ENCODE measurements at places on chromosomes 12 and 14. TPM values are rescaled to one million over a fixed set of nuclear protein-coding genes. Genes with fewer than 3 reads are reported as not detected.

- peak; percentile 16 for DNase-seq
These were observed 1.2 kb downstream of the PELI2 start for GRCh38 chr14:56119201-56119981.

DNA sequence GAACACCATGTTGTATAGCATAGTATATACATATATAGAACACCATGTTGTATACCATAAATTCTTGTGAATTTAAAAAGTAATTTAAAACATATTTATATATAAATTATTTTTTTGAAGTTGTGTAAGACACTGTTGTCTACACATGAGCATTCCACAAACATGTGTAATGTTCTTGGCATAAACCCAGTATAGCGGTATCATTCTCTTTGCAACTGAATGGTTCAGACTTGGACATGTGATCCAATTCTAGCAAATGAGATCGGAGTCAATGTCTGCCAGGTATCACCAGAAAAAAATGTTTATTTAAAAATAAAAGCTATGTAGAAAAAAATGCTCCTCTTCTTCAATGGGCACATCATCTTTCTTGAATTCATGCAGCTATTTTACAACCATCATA, 33.9 kb downstream of the CEP290 start:
- DNase-seq = no peak

DNA sequence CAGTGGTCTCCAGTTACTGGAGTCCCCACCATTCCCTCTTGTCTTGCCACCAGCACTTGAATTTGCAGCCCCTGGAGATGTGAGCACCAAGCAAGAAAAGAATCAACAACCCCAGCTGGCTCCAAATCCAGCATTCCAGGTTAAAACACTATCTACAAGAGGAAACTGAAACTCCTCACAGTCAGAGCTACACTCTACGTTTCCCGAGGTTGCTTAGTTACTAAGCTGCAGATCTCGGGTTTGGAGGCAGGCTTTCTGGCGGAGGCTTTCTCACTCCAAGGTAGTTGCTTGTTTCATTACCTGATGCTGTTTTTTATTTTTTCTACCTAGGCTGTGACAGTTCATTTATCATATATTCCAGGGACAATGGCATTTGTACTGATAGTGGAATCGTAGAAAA, 248.1 kb downstream of the GLT1D1 start:
- no peak for DNase-seq

- peak; percentile 74 for DNase-seq
These were observed 70.8 kb downstream of the NCOR2 start for GRCh38 chr12:124496584-124496983.

GRCh38 chr14:40362856-40363255, 930.6 kb upstream of the FBXO33 start:
- no peak for DNase-seq

DNA sequence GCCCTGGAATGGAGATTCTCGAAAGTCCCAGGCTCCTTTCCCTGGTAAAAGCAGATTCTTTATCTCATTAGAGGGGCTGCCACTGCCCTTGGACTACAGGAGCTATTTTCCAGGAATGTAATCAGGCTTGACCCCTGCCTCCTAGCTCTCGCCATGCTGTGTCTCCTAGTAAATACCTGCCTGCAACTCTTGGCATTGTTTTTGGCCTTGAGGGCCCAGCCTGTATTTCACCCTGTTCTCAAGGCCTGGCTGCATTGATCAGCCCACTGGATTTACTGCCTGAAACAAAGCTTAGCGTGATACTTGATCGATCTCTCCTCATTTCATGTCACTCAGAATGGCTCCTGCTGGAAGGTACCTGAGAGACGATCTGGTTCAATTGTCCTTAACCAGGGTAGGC, 273.7 kb downstream of the CACNA1C start:
- no peak for DNase-seq

DNA sequence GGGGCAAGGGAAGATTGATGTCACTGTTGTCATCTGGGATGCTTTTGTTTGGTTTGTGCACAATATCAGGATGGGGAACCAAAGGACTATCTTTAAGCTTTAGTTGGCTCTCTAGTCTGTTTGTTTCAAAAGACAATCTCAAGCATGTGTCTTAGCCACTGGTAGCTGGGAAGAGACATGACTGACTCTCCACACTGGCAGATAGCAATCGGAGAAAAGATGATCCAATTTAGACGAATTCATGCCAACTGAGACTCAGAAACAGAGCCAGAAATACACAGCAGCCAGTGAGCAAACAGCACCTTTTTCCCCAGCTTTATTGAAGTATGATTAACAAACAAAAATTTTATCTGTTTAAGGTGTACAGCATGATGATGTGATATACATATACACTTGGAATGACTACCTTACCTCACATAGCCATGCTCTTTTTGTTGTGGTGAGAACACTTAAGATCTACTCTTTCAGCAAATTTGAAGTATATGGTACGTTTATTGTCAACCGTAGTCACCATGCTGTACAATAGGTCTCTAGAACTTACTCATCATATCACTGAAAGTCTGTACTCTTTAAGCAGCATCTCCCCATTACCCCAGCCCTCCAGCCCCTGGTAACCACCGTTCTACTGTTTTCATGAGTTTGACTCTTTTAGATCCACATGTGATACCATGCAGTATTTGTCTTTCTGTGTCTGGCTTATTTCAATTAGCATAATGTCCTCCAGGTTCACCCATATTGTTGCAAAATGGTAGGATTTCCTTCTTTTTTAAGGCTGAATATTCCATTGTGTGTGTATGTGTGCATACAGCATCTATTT, 50.6 kb downstream of the DUSP16 start:
- DNase-seq = no peak

DNA sequence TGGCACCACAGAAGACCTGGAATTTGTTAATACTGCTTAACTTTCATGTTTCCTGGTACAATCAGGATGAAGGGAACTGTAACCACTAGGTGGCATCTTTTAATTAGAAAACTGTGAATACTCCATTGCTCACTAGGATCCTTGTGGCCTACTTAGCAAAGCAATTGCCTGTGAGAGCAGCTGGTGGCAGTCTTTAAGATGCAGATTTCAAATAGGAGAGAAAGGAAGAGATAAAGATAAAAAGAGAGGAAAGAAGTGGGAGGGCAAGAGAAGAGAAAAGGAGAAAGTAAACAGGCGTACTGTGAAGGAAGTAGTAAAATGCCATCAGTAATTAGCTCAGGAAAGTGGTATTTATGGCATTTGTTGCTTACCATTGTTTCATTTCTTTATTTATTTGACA, 114.5 kb downstream of the RAD51B start:
- DNase-seq = peak; percentile 82

GRCh38 chr12:69001251-69001650, 68.3 kb upstream of the CPM start:
- no peak for DNase-seq

DNA sequence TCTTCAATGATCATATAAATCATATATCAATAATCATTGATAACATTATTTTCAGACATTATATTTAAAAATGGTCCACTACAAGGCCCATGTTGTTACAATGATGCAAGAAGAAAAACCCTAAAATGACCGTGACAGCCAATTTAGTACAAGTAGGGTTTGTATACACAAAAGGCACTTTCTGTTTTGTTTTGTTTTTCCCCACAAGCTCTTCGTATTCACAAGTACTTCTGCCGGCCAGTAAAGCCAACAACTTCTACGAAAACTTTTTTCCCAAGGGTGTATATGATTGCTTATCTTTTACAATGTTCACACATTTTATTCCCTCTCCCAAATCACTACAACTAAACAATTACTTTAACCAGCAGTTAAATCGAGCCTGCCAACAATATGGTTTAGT, 9.6 kb downstream of the PTPRB start:
- DNase-seq = no peak

DNA sequence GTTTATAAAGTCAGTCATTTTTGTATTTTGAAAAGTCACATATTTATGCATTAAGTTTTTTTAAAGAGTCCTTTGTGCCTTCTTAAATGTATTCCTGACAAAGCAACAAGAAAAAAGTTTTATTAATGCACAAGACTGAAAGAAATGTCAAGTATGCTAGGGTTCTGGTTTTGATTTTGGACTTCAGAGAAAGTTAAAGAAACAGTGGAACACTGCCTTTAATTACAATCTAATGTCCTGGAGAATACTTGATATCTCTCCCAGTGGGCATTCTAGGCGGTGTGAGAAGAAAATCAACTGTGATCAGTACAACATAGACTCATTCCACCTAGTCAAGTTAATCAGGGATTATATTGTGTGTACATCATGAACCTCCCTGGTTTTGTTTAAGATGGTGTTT, 49.9 kb downstream of the PRICKLE1 start:
- no peak for DNase-seq

GRCh38 chr14:61335671-61336275, 14.4 kb downstream of the PRKCH start:
- no peak for DNase-seq

- no peak for DNase-seq
These were observed 51.4 kb downstream of the SUSD6 start for GRCh38 chr14:69662636-69663299.

- no peak for DNase-seq
These were observed 425.2 kb downstream of the GALC start for GRCh38 chr14:87567618-87568295.

GRCh38 chr12:90908465-90908864, 46.5 kb downstream of the CCER1 start:
- DNase-seq = no peak

GRCh38 chr12:30155001-30155730, 371.4 kb upstream of the TMTC1 start:
- no peak for DNase-seq

DNA sequence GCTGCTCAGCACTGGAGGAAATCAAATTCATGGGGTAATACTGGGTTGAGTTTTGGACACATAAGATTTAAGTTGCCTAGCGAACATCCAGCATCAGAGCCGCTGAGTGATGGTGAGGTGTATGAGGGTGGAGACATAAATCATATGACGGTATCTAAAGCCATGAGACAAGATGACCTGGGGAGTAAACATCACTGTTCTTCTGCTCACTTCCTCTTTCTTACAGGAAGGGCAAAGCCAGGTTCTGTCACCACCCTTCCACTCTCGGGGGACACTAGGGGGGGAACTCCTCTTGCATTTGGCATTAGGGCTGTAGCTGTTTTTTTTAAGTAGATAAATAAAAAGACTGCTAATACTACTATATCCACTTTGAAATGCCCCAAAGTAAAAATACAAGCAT, 24.0 kb downstream of the PRDM4 start:
- DNase-seq = no peak

- no peak for DNase-seq
These were observed 455.0 kb upstream of the TMEM132C start for GRCh38 chr12:127811988-127812387.

DNA sequence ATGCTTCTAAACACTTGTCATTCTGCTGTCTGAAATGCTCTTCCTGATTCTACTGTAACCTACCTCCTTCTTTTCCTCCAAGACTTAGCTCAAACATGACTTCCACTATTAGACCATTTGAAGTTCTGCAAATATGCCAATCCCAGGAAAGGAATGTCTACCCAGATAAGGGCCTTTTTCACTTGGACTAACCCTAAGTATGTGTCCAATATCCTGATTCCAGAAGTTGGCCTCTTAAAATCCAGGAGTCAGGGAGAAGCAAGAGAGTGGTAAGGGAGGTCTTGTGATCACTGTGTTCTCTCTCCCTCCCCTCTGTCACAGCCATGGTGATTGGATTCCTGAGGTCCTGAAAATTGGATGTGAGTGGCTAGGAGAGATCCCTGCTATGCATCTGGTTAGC, 30.2 kb downstream of the ADCY6 start:
- DNase-seq = no peak

GRCh38 chr12:109775172-109775881, 57.9 kb downstream of the TRPV4 start:
- peak; percentile 89 for DNase-seq

DNA sequence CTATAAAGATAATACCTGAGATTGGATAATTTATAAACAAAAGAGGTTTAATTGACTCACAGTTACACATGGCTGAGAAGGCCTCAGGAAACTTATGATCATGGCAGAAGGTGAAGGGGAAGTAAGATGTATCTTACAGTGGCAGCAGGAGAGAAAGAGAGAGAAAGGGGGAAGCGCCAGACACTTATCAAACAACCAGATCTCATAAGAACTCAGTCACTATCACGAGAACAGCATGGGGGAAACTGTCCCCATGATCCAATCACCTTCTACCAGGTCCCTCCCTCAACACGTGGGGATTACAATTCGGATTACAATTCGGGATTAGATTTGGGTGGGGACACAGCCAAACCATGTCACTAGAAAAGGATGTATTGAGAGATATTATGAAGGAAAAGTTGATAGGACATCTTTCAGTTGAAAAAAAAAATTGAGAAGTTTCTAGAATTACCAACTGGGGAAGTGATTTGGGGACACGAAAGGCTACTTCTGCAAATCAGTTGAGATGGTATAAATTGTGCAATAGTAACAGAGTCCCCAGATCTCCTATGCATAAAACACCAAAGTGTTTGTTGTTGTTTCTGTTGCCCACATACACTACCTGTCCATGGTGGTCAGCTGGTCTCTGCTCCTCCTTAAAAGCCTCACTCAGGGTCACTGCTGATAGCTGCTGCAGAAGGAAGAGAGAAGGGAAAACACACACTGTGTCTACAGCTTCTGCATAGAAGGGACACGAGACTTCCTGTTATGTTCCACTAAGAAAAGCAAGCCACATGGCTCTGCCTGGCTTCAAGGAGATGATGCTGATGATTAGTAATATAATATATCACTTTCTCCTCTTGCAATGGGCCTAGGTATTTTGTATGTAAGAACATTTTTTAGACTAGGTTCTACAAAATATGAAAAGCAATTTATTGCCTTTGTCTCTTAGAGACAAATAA, 465.5 kb downstream of the PDZRN4 start:
- DNase-seq = no peak

DNA sequence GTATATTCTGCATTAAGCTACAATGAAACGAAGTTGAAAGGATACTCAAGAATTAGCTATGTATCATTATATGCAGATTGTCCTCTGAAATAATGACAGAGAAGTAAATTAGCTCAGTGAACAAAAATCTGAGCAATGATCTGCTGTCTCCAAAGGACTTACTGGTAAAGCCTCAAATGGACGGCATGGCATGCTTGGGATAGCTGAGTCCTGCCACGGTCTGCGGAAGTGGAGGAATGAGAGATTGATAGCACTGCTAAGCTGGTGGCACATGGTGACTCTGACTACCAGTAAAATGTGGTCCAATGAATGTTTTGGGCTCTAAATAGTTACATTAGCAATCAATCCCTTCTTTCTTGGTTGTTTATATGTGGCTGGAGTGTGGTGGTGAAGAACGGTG, 3.7 kb upstream of the DENND5B start:
- no peak for DNase-seq

- DNase-seq = no peak
These were observed 1123.6 kb upstream of the SEL1L start for GRCh38 chr14:82657186-82657675.

ZNF268 gene
- polyA plus RNA-seq = 12.5 TPM

DAO gene
- polyA plus RNA-seq = not detected

ANKS1B gene
- polyA plus RNA-seq = 0.80 TPM

DCN gene
- polyA plus RNA-seq = not detected

TAS2R46 gene
- 0.11 TPM for polyA plus RNA-seq

APOF gene
- not detected for polyA plus RNA-seq

IL31 gene
- polyA plus RNA-seq = not detected

CLEC6A gene
- not detected for polyA plus RNA-seq

IFI27 gene
- polyA plus RNA-seq = 0.76 TPM

DGLUCY gene
- polyA plus RNA-seq = 18.2 TPM

GLS2 gene
- polyA plus RNA-seq = 0.44 TPM

PRH2 gene
- 0.19 TPM for polyA plus RNA-seq

OTUB2 gene
- polyA plus RNA-seq = 2.2 TPM

CISTR gene
- not detected for polyA plus RNA-seq

AVPR1A gene
- polyA plus RNA-seq = not detected

SLC41A2 gene
- polyA plus RNA-seq = 14.8 TPM

LRP1-AS gene
- not detected for polyA plus RNA-seq

Data from A549 (cell line).